Stimulated activated CD4-positive, alpha-beta T cell treated with anti-CD3 and anti-CD28 coated beads, TNF-alpha, amount 100 ng/mL, for 1 hour (primary cell): ENCODE measurements at places on chromosomes 12 and 14.

GRCh38 chr14:89139404-89140247 is 277.4 kb downstream of the FOXN3 start:
- no peak for DNase-seq

GRCh38 chr12:12896260-12896659 is 4.9 kb downstream of the GPRC5A start:
- DNase-seq = no peak

DNA sequence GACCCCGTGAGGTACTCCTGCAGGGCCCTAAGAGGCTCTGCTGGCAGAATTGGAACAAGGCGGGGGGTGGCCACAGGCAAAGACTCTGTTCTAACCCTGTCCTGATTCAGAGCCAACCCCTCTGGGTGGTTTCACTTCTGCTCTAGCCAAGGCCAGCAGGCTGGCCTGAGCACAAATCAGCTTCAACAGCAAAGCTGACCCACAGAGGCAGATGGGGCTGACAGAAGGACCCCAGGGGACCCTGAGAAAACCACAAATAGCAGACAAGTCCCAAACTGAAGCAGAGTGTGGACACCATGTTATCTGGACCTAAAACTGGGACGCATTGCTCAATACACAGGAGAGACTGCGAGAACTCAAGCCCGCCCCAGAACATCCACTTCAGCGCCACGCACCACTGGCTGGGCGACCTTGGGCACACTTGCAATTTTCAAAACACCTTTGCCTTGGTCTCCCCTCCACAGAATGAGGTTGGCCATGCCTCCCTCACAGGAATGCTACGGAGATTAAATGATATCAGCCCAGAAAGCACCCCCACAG is 76.4 kb upstream of the DICER1 start:
- no peak for DNase-seq

GRCh38 chr14:92693998-92694795 is 54.2 kb downstream of the LGMN start:
- DNase-seq = no peak
